ENCODE measurements at places on chromosomes 1 and 21.

GRCh38 chr1:218775501-218776021 is 398.1 kb upstream of the LYPLAL1 start:
- no peak for DNase-seq

- peak; percentile 26 for DNase-seq
Measured at GRCh38 chr1:62286786-62287224, 32.4 kb downstream of the KANK4 start.

- DNase-seq, result no peak
Measured at GRCh38 chr1:12088607-12089006, 25.5 kb downstream of the TNFRSF8 start.

DNA sequence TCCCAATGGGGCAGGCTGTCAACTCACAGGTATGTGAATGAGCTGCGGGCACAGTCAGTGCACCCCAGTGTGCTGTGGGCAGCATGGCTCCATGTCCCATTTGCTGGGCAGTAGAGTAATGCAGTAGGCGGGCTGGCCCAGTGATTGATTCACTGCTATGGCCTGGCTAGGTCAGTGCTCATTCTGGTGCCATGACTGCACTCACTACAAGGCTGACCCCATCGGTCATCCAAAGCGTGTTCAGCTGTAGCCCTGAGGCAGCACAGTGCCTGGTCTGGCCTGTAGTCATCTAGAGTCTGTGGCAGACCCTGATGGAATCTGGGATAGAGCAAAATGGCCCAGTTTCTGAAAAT is 7.4 kb downstream of the HYI start:
- DNase-seq, result no peak

GRCh38 chr1:156052862-156053767 is 483 bp downstream of the UBQLN4 start:
- DNase-seq, result peak; percentile 73
